ENCODE measurements at places on chromosomes 5 and 9. TPM values are rescaled to one million over a fixed set of nuclear protein-coding genes. Genes with fewer than 3 reads are reported as not detected.
A peak's percentile ranks its signal among the peaks of the same experiment; 100 is the strongest.

GRCh38 chr9:113187929-113188595 lies 33.0 kb downstream of the FKBP15 start:
- peak; percentile 97 for DNase-seq

DNA sequence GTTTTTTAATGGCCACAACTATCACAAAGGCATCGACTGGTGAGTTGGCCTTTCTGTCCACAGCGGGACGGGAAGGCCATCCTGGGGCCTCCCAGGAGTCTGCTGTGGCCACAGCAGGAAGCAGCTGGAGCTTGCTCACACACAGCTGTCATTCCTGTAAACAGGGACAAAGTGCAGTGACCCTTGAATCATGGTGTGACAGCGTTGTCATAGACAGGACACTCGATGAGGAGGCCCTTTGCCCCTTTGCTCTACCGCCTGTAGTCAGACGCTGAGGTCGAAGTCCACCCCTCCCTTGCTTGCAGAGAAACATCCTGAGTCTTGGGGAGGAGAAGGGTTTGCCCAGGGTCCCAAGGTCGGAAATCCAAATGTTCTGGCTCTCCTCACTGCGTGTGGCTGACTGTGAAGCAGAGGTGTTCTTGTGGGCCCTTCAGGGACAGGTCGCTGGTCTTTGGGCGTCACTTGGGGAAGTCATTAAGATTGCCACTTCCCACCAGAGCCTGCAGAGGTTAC lies 35.1 kb downstream of the NDST1 start:
- DNase-seq: no peak

DNA sequence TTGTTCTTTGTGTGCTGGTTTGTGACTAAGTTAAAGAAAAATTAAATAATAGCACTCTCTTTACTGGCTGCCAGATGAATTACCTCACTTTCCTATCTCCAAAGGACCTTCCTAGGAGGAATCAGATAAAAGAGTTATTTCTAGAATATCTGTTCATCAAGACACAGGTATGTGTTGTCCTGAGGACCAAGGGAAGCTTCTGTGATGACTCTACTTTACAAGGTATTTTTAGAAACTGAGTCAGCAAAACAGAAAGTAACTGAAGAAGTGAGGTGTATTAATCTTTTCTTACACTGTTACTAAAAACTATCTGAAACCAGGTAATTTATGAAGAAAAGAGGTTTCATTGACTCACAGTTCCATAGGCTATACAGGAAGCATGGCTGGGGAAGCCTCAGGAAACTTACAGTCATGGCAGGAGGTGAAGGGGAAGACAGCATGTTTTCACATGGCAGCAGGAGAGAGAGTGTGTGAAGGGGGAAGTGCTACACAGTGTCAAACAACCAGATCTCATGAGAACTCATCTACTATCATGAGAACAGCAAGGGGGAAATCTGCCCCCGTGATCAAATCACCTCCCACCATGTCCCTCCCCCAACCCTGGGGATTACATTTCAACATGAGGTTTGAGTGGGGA lies 189.2 kb upstream of the DMAC1 start:
- no peak for DNase-seq

Gene CDC20B
- not detected for total RNA-seq

Gene PCDHGB3
- under 0.01 TPM for total RNA-seq

Gene SLC6A18
- total RNA-seq: not detected
